ENCODE measurements at places on chromosomes 3 and 15.

DNA sequence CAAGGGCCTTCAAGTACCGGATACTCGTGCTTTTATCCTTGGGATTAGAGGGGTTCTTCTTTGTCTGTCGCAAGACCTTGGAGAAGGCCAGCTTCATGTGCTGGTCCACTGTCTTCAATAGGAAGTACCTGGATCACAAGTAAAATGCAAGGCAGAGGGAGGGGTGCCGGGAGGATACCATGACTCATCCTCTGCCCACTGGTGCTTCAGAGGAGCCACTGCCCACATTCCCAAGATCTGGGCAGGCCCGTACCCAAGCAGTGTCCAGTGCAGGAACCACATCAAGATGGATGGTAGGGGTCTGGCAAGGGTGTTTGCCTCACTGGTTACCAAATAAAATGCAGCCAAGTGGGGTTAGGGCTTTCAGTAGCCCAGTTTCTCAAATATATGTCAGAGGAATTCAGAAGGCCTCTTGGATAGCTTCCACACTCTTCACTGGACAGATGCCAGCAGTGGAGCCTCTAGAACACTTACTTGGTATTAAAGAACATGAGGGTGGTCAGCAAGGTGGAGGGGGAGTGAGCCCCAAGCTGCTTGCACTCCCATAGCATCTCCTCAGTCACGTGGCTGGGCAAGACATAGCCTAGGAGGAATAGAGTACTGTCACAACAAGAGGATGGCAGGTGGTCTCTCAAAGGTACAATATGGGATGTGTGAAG, 3.6 kb upstream of the IMPDH2 start:
- DNase-seq: no peak

- no peak for DNase-seq
Measured at GRCh38 chr3:106575029-106575428, 706.2 kb upstream of the CBLB start.

DNA sequence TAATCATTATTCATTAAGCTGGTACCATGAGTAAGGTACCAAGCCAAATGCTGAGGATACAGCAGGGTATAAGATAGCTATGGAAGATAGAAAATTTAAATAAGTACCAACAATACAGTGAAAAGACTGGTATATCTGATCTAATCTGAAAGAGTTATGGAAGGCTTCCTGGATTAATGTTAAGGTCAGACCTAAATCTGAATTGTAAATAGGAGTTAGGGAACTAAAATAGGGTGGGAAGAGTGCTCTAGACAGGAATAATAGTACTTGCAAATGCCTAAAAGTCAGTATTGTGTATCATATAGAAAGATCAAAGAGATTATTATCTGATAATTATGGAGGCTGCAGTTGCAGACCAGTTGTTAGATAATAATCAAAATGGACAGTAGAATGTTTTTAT, 2.6 kb upstream of the ACKR4 start:
- no peak for DNase-seq

DNA sequence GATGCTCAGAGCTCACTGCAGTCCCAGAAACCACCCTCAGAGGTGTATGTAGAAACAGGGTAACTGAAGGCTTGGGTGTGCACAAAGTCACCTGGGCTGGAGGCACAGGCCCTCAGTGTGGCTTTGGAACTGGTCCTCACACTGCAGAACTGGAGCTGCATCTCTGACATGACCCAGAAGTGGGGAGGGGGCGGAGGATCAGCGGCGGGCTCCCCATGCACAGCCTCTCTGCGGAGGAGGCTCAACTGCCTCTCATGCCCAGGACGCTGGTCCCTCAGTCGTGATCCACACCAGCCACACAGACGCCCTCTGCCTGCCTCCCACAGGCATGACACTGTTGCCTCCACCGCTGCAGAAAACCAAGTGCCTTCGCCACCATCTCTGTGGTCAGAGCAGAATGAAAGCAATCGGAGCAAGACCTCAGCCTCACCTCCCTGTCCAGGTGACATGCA, 73.7 kb downstream of the TM2D3 start:
- peak; percentile 10 for DNase-seq

- DNase-seq: peak; percentile 15
Measured at GRCh38 chr3:108603691-108604090, 14.2 kb downstream of the DZIP3 start.

DNA sequence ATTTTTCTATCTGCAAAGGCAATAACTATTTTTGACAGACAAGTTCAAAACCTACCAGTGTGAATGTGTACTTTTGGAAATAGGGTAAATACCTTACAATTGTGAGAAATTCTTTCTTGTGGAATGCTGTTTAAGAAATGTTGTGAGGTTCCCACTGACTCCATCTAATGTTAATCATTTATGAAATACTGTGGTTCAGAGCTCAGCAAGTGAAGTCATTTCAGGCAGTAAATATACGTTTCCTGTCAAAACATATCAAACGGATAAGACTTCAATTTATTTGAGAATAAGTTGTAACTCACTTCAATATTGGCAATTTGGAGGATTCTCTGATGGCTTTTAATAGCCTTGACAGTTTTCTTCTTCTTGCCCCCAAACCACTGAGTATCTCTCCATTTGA, 16.4 kb downstream of the TAFA4 start:
- no peak for DNase-seq

- DNase-seq: no peak
Measured at GRCh38 chr3:172461530-172462138, 13.4 kb upstream of the GHSR start.

GRCh38 chr3:51295625-51296024, 89.5 kb upstream of the MANF start:
- DNase-seq: no peak

- no peak for DNase-seq
Measured at GRCh38 chr15:50016951-50017350, 102.1 kb downstream of the ATP8B4 start.

GRCh38 chr3:189962466-189962865, 158.2 kb downstream of the P3H2 start:
- no peak for DNase-seq
